ENCODE measurements at places on chromosomes 4 and X.
A peak's percentile ranks its signal among the peaks of the same experiment; 100 is the strongest.

DNA sequence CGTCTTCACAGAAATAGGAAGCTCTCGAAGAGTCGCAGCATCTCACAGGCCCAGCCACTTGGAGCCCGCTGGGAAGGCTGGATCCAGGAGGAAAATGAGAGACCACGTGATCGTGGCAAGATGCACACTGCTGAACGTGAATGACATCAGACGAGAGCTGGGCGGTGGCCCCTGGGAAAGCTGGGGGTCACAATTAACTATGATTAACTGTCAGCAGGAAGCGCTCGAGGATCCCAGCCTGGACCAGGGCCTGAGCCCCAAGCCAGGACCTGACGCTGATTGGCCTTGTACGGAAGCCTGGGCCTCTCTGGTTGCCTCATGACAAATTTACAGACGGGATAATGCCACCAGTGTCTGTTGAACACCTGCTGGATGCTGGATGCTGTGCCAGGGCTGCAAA lies 321.4 kb downstream of the EVC2 start:
- no peak for DNase-seq

GRCh38 chr4:169335331-169335730 lies 64.6 kb upstream of the SH3RF1 start:
- no peak for DNase-seq

- DNase-seq = no peak
Observed at GRCh38 chr4:47349326-47349725, 114.2 kb downstream of the COMMD8 start.

- DNase-seq = no peak
Observed at GRCh38 chr4:96916711-96917110, 1076.8 kb downstream of the PDHA2 start.

- peak; percentile 15 for DNase-seq
Observed at GRCh38 chrX:39760930-39761329, 336.8 kb downstream of the BCOR start.

All from renal cortical epithelial cell (primary cell).